ENCODE measurements at places on chromosomes 5 and 9.

DNA sequence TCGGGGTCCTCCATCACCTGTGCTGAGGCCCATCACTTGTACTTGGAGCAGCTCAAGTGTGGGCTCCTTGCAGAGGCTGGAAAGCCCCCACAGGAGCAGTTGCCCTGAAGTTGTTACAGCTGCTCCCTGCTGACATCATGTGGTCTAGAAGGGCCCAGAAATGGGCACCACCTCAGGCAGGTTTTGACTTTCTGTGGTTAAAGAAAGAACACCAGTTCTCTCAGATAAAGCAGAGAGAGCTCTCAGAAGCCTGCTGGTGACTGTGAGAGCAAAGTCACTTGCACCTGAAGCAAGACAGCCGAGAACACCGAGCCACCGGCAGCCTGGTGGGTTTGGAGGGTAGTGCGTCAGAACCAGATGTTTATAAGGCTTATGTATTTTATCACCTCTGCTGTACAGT lies 70.4 kb downstream of the MVB12B start:
- no peak for DNase-seq

GRCh38 chr9:106283769-106284168 lies 579.2 kb upstream of the ZNF462 start:
- DNase-seq: no peak

GRCh38 chr5:55966284-55966683 lies 28.5 kb downstream of the IL6ST start:
- DNase-seq: no peak

DNA sequence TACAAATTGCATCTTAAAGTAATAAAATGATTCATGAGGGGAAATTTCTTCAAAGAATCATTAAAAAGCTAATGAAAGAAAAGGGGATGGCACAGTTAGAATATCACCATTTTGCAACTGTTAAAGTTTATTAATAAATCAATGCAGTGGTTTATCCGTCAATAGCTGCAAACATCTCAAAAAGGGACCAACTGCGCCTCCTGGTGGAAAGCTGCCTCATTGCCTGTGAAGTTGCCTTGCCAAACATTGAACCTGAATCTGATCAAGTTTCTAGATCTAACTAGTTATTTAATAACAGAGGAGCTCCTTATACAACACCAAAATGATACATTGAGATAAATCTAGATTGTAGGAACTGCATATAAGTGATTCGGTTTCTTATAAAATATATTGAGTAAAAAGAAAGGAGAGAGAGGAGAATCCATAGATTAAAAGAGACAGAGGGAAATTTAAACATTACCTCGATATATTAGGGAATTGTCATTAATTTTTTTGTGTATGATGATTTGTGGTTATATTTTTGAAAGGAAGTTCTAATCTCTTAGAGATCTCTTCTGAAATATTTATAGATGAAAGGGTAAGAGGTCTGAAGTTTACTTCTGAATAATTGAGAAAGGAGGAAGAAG lies 6.9 kb upstream of the NDUFB6 start:
- DNase-seq: peak; percentile 41

GRCh38 chr5:124869426-124870033 lies 123.1 kb upstream of the ZNF608 start:
- DNase-seq: no peak

All from NCI-H1092 (cell line).